ENCODE measurements at places on chromosomes 11 and 22. TPM values are rescaled to one million over a fixed set of nuclear protein-coding genes. Genes with fewer than 3 reads are reported as not detected.

DNA sequence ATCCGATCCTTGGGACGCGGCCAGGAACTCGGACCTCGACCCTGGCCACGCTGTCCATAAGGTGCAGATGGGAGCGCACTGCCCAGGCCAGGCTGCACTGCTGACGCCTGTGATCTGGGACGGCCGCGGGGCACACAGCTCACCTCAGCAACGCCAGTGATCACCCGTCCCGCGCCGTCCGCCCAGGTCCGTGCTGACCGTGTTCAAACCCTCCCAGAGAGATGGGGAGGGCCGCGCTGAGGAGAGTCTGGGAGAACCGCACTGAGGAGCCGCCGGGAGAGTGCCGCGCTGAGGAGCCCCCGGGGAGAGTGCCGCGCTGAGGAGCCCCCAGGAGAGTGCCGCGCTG lies 636 bp downstream of the KCNQ1OT1 start:
- H3K4me1 ChIP-seq = peaks cover 44% of the 10 kb centered on the region
- H3K27me3 ChIP-seq = peaks cover 26% of the 10 kb centered on the region
- DNase-seq = peak; percentile 37
- H3K4me3 ChIP-seq = peak overlapping the region; percentile 70

DNA sequence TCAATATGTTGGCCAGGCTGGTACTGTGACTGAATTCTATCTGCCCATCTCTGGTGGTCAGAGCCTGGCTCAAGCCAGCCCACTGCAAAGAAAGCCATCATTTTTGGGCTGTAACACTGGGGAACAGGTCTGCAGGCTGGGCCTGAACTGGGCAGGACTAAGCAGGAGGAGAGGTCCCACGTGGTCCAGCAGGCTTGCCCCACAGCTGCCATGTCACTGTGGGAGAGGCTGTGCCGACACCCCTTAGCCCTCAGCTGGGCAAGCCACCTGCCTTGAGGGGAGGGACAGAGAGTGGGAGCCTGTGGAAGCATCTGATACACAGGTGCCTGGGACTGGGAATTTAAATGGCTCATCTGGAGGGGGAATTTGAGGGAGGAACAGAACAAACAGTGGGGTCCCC lies 66.7 kb upstream of the CLTCL1 start:
- no peak overlapping the region for H3K27ac ChIP-seq
- no peaks in the 10 kb centered on the region for H3K27me3 ChIP-seq
- H3K36me3 ChIP-seq = peaks cover 21% of the 10 kb centered on the region
- no peak overlapping the region for H3K4me3 ChIP-seq
- H3K4me1 ChIP-seq = no peaks in the 10 kb centered on the region

DNA sequence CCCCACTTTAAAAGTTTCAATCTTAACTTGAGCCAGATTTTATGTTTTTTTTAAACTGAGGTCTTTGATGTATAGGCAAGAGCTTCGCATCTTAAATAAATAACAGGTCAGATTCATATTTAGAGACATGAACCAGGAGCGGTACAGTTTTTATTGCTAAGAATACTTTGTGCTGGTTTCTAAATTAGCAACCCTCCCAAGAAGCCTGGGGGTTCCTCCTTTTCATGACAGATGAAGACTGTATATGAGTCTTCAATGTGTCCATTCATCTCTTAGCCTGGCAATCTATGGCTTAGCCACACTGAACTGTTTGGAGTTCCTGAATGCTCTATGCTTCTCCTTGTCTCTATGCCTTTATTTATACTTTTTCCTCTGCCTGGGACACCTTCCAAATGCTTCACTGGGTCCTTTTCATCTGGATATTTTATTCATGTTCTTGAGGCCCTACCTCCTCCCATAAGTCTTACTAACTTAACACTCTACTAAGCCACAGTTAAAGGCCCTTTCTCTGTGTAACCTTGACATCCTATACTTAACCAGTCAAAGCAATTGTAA lies 338.6 kb downstream of the INSC start:
- no peak overlapping the region for H3K27ac ChIP-seq
- DNase-seq = no peak
- no peaks in the 10 kb centered on the region for H3K27me3 ChIP-seq
- no peaks in the 10 kb centered on the region for H3K4me1 ChIP-seq
- H3K36me3 ChIP-seq = no peaks in the 10 kb centered on the region

GRCh38 chr11:47864901-47865300 lies 16.8 kb upstream of the NUP160 start:
- H3K4me3 ChIP-seq = no peak overlapping the region
- H3K27ac ChIP-seq = no peak overlapping the region
- no peaks in the 10 kb centered on the region for H3K4me1 ChIP-seq
- H3K27me3 ChIP-seq = no peaks in the 10 kb centered on the region

DNA sequence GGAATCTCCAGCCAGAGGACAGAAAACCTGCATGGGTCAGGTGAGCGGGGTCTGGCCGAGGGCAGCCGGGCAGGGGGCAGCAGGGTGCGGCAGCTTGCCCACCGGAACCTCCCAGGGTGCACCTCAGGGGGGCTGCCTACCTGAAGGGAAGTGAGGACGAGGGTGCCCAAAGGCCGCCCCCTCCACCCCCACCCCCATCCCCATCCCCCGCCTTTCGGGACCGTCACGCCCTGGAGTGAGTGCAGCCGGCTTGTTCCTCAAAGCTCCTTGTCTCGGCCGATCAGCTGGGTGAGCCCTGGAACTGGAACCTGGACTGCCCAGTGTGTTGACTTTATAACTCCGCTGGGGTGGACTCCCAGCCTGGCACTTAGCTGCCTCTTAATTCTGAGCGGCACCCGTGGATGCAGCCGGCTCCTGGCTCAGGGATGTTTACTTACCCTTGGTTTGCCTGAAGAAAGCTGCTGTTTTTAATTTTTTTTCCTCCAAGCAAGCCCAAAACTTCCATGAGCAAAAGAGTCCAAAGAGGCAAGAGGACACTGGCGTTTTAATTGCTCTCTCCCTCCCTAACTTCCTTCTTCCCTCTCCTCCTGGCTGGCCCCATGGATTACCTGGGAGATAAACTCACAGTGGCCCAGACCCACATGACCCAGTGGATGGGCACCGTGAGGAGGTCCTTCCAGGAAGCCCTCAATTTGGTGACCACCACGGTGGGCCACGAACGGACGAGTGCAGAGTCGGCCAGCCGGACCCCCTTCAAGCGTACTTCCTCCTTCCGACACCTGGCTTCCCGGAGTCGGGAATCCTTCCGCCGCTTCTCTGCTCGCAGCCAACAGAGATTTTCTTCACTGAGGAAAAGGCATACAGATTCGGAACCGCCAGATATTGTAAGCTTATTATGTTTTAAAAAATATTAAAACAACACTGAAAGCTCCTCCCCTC lies 87.8 kb upstream of the CRYBB3 start:
- H3K36me3 ChIP-seq = no peaks in the 10 kb centered on the region
- peak; percentile 46 for DNase-seq

GRCh38 chr11:88179141-88179540 lies 3.9 kb upstream of the RAB38 start:
- no peak for DNase-seq
- H3K4me3 ChIP-seq = no peak overlapping the region
- peaks cover 12% of the 10 kb centered on the region for H3K4me1 ChIP-seq
- H3K27ac ChIP-seq = no peak overlapping the region
- no peaks in the 10 kb centered on the region for H3K36me3 ChIP-seq

- DNase-seq = peak; percentile 53
- no peak overlapping the region for H3K4me3 ChIP-seq
- peaks cover 24% of the 10 kb centered on the region for H3K4me1 ChIP-seq
- H3K27me3 ChIP-seq = no peaks in the 10 kb centered on the region
- H3K27ac ChIP-seq = no peak overlapping the region
- 0 out of 2 replicates have a peak, but pooled peaks cover 5% of the 10 kb centered on the region for H3K36me3 ChIP-seq
Measured at GRCh38 chr11:126346586-126346940, 8.9 kb upstream of the ST3GAL4 start.

DNA sequence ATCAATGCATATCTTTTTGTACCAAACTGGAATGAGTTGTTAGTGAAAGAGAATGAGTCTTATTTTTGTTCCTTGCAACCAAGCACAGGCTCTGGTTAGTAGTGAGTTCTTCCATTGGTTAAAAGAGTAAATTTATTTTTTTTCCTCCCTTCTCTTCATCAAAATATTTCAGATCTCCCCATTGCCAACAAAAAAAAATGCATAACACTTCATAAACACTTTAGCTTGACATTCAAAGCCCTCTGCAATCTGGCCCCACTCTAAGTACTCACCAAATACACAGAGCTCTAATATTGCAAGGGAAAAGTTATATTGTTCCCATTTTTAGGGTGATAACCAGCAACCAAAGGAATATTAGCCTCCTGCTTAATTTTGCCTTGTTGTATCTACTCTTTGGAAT lies 333.0 kb upstream of the LUZP2 start:
- H3K4me3 ChIP-seq = no peak overlapping the region
- no peaks in the 10 kb centered on the region for H3K36me3 ChIP-seq
- H3K4me1 ChIP-seq = no peaks in the 10 kb centered on the region
- no peaks in the 10 kb centered on the region for H3K27me3 ChIP-seq
- DNase-seq = no peak

GRCh38 chr11:17719938-17720795 lies 796 bp downstream of the MYOD1 start:
- peak; percentile 79 for DNase-seq
- no peak overlapping the region for H3K27ac ChIP-seq
- peaks cover 100% of the 10 kb centered on the region for H3K27me3 ChIP-seq
- H3K4me1 ChIP-seq = peaks cover 7% of the 10 kb centered on the region

GRCh38 chr11:61034111-61034510 lies 62.6 kb downstream of the CD6 start:
- no peak overlapping the region for H3K4me3 ChIP-seq
- no peak for DNase-seq
- H3K36me3 ChIP-seq = no peaks in the 10 kb centered on the region
- H3K27ac ChIP-seq = no peak overlapping the region

CRYBB3 gene
- not detected for total RNA-seq

OSBPL5 gene
- 8.1 TPM for total RNA-seq

KRTAP5-8 gene
- not detected for total RNA-seq

GSTT2 gene
- not detected for total RNA-seq

OLFML1 gene
- not detected for total RNA-seq

PGGHG gene
- total RNA-seq = 45.4 TPM

OR8G1 gene
- total RNA-seq = not detected

XKR3 gene
- not detected for total RNA-seq

PCF11 gene
- total RNA-seq = 47.0 TPM
